ENCODE measurements at places on chromosomes 1 and 21.

GRCh38 chr1:202942426-202942825 is 15.4 kb upstream of the KLHL12 start:
- no peak for DNase-seq

DNA sequence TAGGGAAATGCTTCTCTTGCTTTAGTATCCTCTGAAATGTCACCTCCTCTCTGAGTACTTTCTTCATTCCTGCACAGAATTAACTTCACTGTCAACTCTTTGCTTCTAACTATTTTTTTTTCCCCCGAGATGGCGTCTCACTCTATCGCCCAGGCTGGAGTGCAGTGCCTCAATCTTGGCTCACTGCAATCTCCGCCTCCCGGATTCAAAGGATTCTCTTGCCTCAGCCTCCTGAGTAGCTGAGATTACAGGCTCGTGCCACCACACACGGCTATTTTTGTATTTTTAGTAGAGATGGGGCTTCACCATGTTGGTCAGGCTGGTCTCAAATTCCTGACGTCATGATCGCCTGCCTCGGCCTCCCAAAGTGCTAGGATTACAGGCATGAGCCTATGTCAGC is 1.4 kb upstream of the PLPP3 start:
- no peak for DNase-seq

DNA sequence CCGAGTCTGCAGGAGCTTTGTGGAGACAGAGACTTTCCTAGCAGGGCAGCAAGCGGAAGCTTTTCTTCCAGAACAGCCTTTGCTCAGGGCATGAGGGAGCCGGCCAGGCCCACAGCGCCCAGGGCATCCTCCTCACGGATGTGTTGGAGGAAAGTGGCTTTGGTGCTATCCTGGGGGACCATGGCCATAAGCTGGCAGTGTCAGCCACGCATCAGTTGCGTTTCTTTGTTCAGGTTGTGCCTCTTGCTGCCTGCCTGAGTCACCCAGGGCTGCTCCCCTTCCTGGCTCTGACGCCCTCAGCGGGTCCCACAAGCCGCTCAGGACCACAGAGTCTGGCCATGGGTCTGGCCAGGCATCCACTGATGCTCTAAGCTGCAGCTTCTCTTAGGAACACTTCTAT is 39.6 kb upstream of the PRSS38 start:
- no peak for DNase-seq

GRCh38 chr1:223750730-223751570 is 38.6 kb downstream of the CAPN2 start:
- no peak for DNase-seq

DNA sequence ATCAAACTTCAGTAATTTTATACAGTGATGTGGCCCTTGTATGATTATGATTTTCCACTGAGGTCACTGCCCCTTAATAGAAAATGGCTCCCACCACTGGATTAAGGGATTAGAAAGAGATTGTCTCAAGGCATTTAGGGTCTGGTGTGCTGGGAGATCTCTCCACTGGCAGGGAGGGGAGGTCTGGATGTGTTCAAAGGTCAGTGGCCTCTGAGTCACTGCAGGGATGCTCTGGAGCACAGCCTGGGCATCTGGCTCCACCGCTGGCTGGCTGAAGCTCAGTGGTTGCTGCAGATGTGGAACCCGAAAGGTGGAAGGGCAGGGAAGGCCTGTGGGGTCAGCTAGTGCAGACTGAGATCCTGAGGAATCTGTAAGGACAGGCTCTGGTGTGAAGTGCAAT is 18.3 kb upstream of the CHI3L1 start:
- DNase-seq, result peak; percentile 45

GRCh38 chr1:232965912-232966217 is 15.5 kb downstream of the NTPCR start:
- DNase-seq, result no peak

DNA sequence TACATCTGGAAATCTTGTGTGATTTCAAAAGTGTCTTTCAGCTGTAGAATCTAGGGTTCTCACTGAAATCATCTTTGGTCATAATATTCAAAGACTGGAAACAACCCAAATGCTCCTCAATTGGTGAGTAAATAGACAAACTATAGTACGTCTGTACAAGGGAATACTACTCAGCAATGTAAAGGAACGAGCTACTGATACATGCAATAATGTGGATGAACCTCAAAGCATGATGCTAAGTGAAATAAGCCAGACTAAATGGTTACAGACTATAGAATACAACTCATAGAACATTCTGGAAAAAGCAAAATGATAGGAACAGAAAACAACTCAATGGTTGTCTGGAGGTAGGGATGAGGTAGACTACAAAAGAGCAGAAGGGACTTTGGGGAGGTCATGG is 2.6 kb downstream of the LACTBL1 start:
- no peak for DNase-seq

GRCh38 chr21:26977746-26978145 is 10.9 kb upstream of the ADAMTS5 start:
- no peak for DNase-seq

GRCh38 chr1:6086762-6087376 is 41.2 kb downstream of the KCNAB2 start:
- DNase-seq, result no peak

DNA sequence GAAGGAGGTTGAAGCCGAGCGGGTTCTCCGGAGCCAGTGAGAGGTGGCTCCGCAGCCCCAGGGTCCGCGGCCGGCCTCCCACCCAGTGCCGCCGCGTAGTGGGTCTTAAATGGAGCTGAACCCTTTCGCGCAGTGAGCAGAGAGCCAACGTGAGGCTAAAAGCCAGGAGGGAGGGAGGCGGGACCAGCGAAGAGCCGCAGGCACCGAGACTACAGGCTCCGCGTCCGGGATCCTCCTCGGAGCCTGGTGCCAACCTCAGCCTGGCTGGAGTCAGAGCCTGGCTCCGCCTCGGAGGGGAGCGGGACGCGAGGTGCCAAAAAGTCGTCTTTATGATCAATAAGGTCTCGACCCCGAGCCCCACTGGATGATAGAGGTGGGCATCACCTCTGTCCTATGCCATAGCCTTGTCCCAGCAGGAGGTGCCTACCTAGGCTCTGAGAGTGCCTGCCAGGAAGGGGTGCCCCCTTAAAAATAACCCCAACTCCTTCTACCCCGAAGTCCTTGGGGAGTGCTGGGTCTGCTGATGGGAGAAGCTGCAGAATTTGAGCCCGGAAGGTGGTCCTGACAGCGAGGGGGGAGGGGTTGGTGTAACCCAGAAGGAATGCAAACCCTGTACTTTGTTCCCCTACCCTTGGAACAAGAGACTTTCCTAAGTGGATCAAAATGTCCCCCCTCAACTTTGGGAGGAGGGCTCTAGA is 1.6 kb downstream of the IGSF21 start:
- DNase-seq, result no peak

DNA sequence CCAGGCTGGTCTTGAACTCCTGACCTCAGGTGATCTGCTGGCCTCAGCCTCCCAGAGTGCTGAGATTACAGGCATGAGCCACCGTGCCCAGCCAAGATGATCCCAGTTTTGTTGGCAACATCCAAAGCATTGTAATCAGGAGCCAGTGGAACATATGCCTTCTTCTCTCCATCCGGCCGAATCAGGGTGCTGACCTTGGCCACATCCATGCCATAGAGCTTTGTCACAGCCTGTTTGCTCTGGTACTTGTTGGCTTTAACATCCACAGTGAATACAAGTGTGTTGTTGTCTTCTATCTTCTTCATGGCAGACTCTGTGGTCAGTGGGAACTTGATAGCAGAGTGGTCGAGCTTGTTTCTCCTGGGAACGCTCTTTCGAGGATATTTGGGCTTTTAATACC is 17.1 kb downstream of the TNFRSF8 start:
- DNase-seq, result no peak

- DNase-seq, result no peak
These were observed 19.2 kb upstream of the RGS8 start for GRCh38 chr1:182703539-182703938.

GRCh38 chr1:54967372-54967771 is 13.1 kb upstream of the TMEM61 start:
- DNase-seq, result no peak

GRCh38 chr1:234735476-234735875 is 125.5 kb upstream of the IRF2BP2 start:
- no peak for DNase-seq

GRCh38 chr1:26537951-26538352 is 8.4 kb downstream of the RPS6KA1 start:
- peak; percentile 89 for DNase-seq

GRCh38 chr1:13443335-13443979 is 33.2 kb downstream of the PRAMEF20 start:
- DNase-seq, result no peak

DNA sequence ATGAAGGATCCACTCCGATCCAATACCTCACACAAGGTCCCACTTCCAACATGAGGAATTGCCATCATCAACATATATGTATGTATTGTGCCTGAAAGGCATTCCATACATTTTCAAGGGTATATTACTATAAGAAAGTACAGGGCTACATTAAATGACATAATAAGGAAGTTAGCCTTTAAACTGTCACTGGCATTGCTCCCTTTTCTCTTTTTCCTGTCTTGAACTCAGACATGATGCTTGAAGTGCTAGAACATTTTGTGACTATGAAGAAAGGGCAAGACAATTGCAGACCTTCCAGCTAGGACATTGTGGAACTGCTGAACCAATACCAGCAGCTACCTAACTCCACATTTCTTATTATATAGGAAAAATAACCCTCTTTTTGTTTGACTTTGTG is 2.9 kb upstream of the TSPAN2 start:
- DNase-seq, result peak; percentile 12

DNA sequence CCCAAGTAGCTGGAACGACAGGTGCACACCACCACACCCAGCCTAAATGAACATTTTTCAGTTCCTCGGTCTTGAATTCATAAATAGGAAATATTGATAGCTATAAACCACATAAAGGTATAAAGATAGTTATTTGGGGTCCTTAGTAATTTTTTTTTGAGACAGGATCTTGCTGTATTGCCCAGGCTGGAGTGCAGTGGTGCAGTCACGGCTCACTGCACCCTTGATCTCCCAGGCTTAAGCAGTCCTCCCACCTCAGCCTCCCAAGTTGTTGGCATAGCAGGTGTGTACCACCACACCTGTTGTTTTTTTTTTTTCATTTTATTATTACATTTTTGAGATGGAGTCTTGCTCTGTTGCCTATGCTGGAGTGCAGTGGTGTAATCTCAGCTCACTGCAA is 3.7 kb upstream of the PPP1R15B start:
- DNase-seq, result no peak

GRCh38 chr1:223208164-223209076 is 65.4 kb upstream of the TLR5 start:
- DNase-seq, result no peak

GRCh38 chr1:98330224-98330623 is 331.3 kb upstream of the SNX7 start:
- DNase-seq, result peak; percentile 72

Data from MV-4-11 (cell line).